ENCODE measurements at places on chromosomes 12 and 14.

GRCh38 chr12:69610126-69610525 is 581 bp downstream of the LRRC10 start:
- no peak for DNase-seq

DNA sequence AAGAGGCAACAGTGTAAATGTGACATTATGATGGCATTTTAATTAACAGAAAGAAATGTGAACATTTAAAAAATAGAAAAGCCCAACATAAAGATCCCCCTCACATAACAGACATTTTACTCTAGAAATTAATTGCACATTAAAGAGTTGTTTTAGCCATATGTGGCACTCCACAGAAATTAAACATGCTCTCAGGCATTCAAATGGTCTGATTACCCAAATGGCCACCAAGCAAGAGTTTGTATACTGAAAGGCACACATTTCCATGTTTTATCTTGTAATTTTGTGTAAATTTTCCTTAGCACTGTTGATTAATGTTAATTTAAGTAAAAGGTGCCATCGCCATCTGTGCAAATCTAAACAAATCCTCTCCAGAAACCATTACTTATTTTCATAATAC is 43.5 kb downstream of the GTF2A1 start:
- no peak for DNase-seq

DNA sequence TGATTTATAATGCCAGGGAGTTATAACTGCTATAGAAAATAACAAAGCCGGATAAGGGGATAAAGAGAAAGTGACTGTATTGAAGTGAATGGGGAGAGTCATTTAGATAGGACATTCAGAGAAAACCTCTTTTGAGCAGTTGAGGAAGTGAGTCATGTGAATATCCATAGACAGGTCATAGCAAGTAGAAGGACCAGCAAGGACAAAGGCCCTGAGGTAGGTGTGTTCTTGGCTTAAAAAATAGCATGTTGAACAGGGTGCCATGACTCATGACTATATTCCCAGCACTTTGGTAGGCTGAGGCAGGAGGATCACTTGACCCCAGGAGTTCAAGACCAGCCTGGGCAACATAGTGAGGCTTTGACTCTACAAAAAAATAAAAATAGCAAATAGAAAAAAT is 51.5 kb upstream of the RAP1B start:
- no peak for DNase-seq

- DNase-seq, result no peak
Observed at GRCh38 chr14:77290705-77291104, 19.7 kb upstream of the NGB start.

GRCh38 chr12:100675432-100675831 is 101.9 kb downstream of the GAS2L3 start:
- peak; percentile 67 for DNase-seq

DNA sequence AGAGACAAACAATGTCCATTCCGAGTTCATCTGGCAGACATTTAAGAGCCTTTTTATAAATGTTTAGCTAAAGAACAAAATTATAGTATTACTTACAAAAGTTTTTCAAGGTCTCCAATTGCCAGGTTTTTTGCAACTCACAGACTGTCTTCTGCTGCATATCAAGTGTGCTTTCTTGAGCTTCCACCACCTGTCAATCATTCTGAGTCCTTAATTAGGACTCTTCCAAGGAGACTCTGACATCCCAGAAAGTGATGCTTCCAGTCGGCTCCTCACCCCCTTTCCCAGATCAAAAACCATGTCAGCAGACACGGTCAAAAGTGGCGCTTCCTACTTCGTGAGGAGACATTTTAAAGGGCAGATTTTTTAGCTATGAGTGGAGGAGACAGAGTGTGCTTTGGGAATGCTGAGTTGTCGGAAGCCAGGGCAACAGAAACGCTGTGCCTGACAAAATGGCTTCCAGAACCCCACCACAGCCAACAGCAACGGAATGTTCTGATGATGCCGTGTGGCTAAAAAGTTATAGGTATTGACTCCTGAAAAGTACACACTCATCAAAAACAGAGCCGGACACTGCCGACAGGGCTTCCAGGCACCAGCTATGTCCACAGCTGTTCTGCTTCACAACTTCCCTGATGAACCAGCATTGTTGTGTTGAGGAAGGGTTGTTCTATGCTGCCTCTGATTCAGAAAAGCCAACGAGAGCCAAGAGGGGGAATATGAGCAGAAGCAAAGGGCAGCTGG is 116.1 kb upstream of the SLC35F4 start:
- DNase-seq, result no peak

DNA sequence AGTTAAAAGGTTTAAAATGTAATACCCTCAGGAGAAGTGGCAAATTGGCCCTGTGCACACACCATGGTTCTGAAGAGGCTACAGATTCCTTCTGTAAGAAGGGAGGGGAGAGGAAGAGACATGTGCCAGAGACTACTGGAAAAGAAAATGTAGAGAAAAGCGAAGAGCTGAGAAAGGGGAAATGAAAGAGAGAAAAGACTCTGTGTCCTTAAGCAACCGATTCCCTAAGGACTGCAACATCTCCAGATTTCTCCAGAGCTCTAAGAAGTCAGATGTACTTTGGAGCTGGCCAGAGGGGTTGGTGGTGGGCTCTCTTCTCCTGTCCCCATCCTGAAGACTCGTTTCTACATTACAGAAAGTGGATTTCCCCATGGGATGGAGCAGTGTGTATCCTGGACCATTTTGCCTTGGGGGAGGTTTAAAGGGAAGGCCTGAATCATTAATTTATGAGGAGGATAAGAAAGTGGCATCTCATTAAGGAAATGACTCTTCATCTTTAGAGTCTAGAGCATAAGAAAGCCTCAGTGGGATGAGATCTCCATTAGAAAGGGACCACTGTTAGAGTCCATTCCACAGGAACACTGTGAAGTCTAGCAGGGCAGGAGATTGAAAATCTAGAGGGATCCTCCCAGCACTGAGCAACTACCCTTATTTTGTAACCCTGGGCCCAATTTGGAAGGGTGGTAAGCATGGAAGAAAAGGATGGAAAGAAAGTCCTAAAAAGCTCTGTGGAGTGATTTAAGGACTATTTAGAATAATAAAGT is 45.5 kb upstream of the FUT8 start:
- no peak for DNase-seq

DNA sequence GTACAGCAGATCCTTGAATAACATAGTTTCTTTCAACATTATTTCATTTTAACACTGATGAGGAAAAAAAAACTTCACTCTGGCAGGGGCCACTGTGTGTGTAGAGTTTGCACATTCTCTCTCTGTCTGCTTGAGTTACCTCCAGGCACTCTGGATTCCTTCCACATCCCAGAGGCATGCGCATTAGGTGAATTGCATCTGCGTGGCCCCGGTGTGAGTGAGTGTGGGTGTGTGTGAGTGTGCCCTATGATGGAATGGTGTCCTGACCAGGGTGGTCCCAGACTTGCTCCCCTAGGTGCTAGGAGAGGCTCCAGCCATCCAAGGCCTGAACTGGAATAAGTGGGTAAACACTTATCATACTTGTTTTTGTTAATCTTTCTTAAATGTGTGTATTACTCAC is 90.6 kb upstream of the LRIG3 start:
- DNase-seq, result no peak

DNA sequence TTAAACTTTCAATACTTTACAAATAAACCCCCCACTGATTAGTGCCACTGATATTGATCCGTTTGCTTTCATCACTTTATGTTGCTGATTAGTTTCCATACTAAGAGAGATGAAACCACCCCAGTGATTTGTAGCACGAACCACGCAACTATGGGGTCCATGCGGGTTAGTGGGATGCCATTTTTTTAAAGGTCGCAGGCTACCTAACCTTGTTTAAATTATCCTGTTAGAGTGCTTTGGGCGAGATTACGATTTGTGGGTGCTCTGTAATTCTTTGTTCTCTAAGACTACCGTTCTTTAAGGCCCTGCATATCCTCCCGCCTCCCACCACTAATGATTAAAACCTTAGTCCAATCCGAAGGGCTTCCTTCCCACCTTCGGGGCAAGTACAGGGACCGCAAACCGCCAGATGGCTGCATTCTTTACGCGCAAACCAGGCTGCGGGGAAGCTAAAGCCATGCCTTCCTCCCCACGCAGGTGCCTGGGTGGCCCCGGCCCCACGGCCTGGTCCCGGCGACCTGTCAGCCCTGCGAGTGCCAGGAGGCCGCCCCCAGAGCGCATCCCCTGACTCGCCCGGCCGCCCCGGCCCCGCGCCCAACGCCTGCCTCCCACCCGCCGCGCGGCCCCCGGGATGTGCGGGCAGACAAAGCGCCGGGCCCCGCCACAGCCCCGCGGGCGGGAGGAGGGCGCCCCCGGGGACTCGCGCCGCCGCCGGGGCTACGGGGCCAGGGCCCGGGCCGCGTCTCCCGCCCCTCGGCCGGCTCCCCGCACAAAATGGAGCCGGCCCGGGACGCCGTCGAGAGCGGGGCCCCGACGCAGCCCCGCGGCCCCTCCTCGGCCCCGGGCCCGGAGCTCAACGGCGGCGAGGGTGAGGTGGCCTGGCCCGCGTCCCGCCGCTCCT is 759 bp downstream of the NFYB start:
- no peak for DNase-seq

- DNase-seq, result no peak
Observed at GRCh38 chr12:99277591-99278379, 369.8 kb upstream of the GARIN6 start.

DNA sequence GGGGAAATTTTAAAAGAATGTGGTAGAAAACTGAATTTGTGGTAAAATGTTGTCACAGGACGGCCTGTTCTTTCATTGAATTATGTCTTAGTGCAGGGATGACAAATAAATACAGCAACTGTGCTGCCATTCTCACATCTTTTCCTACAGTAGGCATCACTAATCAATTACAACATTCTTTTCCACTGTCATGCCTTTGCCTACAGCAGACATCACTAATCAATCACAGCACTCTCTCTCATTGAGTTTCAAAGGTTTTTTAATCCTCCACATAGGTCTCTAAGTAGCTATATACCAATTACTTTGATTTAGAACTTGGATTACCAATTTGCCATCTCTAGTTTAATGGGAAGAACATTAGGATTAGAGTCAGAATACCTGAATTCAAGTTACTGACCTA is 30.1 kb downstream of the NTF3 start:
- no peak for DNase-seq

GRCh38 chr12:50003595-50003994 is 21.7 kb downstream of the RACGAP1 start:
- DNase-seq, result no peak

DNA sequence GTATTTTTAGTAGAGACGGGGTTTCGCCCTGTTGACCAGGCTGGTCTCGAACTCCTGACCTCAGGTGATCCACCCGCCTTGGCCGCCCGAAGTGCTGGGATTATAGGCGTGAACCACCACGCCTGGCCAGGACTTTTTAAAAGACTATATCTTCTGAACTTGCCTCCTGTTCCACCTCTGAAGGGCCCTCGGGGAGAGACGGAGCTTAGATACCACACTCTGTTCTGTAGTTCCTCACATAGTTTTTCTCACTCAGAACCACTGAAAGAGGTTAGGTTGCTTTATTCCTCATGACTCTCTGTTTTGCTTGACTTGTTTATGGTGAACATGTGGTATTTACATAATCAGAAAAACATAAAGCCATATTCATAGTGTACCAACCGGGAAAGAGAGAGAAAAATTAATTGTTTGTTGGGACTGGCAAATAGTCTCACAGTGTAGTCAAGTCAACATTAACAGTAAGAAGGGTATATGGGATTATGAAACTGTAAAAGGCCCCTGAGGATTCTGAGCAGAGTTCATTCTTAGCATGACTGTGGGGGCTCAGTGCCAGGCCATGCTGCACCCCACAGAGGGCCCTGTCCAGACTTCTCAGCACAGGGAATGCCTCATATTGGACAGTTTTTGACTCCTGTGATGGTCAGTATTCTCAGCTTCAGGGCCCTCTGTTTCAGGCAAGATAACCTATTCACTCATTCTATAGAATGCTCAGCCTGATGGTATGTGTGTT is 342.3 kb downstream of the ZFP36L1 start:
- DNase-seq, result no peak

GRCh38 chr12:93019212-93019927 is 90.3 kb upstream of the EEA1 start:
- no peak for DNase-seq

- DNase-seq, result no peak
Observed at GRCh38 chr14:100536721-100537445, 50.3 kb downstream of the BEGAIN start.

DNA sequence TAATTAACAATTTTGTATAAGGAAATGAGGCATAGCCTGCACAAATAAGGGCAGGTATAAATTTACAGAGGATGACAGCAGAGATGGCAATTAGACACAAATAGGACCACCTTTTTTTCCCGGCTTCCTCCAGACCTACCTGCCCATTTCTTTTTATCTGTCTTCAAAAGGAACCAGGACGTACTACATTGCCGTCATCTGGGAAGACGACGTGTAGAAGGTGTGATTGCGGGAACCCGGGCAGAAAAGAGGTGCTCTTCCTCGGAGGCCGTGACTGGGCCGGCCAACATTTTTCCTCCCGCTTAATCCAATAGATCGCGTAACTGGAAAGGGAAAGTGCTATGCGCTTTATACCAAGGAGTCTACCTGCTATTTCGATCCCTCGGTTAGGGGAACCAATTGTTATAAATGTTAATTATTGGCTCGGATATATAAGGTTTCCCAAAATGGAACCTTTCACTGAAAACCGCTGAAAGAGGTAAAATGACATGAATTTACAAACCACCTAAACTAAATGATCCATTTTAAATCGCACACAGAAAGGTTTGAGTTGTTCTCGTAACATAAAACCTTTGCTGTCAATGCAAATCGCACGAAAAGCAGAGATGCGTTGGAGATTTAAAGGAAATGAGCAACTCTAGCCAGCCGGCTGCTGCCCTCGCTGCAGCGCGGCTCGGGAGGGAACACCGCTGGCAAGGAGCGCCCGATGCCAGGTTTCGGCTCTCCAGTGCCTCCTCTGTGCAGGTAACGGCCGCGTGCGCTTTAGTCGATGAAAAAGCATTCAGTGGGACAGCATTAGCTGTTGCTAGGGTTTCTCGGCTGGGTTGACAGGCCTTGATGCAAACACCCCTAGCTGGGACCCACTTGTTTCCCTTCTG is 2.8 kb upstream of the SIX1 start:
- no peak for DNase-seq

GRCh38 chr12:85680881-85681280 is 155.3 kb downstream of the RASSF9 start:
- DNase-seq, result no peak

DNA sequence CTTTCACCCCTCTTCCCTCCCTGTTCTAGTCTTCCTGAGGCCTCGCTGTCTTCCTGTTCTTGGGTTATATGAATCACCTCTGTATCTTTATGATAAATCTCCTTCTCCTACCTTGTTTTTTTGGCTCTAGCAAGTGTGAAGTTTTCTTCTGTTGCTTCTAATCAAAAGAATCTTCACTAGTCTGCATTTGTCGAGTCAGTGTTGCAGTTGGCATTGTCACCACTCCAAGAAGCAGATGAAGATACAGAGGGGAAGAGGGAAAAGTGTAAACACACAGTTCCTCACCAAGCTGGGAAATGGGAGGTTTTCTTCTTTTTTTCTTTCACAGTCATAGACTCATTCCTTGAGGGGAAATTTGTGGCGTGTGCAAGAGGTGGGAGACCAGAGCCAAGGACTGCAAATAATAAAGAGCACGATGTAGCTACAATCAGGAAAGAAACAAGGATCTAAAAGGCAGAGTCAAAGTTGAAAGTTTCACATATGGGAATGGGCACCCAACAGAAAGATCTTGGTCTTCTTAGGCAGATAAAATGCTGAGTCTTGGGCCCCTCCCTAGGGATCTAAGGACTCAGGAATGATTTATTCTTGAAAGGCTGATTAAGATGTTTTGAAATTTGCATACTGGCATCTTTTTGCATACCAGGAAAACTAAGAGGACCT is 22.2 kb upstream of the PRICKLE1 start:
- no peak for DNase-seq

- no peak for DNase-seq
Observed at GRCh38 chr12:12612358-12612757, 682 bp downstream of the CREBL2 start.

GRCh38 chr12:54370171-54370730 is 6.0 kb upstream of the GPR84 start:
- DNase-seq, result no peak

All from HS-5 (cell line).